ENCODE measurements at places on chromosomes 5 and 9.

DNA sequence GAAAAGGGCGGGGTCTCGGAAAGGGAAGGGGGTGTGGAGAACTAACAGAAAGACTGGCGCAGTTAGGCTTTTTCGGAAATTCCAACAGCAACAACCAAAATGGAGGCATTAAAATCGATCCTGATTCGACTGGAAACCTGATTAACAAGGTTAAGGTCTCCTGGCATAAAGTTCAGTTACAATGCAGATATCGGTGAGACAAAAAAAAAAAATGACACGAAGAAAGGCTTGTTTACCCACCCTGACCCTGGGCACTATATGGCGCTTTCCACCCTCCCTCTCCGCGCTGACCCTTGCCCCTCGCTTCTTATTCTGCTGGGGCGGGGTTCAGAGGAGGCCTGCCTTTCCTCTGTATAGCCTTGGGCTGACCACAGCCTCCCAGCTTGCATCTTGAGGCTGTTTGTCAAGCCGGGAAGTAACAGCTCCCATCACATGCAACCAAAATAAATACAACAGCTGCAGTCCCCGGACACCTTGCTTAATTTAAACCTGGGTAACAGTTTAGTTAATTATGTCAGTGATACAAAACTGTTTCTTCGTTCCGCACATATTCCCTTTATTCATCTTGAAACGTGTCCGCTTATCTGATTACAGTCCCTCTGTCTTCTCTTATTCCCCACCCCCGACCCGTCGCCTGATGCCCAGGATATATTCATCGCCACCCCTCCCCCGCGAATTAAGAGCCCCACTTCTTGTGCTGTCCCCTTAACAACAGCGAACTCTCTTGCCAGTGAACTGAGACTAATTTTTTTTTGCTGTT lies 795 bp upstream of the PJA2 start:
- DNase-seq, result peak; percentile 30

DNA sequence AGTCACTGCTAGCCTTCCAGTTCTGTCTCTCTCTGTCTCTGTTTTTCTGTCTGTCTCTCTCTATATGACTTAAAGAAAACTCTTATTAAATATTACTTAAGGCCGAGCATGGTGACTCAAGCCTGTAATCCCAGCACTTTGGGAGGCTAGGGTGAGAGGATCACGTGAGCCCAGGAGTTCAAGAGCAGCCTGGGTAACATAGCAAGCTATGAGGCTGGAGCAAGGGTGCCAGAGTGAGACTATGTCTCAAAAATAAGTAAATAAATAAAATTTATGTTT lies 1.7 kb upstream of the GBGT1 start:
- DNase-seq, result no peak

GRCh38 chr5:1437226-1437829 lies 7.9 kb downstream of the SLC6A3 start:
- no peak for DNase-seq

GRCh38 chr5:135964670-135965320 lies 10.0 kb upstream of the LECT2 start:
- no peak for DNase-seq

DNA sequence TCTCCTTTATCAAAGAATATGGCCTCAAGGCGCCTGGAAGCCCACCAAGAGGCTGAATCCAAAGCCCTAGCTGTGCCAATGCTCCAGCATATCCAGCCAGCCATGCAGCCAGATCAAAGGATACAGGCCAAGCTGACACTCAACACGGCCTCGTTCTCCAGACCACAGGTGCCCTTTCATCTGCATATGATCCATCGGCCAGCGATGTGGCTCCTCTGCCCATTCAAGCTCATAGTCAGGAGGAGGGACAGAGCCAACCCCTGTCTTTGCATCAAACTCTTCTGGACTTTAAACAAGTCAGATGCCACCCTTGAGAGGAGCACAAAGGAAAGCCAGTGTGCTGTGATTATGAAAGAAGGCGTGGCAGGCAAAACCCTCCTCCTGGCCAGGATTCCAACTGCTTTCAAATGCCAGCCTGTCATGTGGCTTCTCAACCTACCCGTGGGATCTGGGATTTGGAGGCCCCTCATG lies 42.5 kb downstream of the ADAM19 start:
- no peak for DNase-seq

DNA sequence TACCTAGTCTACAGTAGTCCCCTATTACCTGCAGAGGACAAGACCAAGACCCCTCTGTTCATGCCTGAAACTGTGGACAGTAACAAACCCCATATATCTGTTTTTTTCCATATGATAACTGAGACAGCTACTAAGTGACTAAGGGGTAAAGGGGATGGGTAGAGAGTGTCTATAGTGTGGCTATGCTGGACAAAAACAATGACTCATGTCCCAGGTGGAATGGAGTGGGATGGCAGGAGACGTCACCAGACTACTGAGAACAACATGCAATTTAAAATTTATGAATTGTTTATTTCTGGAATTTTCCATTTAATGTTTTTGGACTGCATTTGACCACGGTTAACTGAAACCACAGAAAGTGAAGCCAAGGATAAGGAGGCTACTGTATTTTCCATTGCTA lies 171.8 kb downstream of the AGTPBP1 start:
- no peak for DNase-seq

- no peak for DNase-seq
Observed at GRCh38 chr9:804026-804425, 37.5 kb upstream of the DMRT1 start.

- DNase-seq, result no peak
Observed at GRCh38 chr9:127180457-127181314, 58.3 kb upstream of the ANGPTL2 start.

DNA sequence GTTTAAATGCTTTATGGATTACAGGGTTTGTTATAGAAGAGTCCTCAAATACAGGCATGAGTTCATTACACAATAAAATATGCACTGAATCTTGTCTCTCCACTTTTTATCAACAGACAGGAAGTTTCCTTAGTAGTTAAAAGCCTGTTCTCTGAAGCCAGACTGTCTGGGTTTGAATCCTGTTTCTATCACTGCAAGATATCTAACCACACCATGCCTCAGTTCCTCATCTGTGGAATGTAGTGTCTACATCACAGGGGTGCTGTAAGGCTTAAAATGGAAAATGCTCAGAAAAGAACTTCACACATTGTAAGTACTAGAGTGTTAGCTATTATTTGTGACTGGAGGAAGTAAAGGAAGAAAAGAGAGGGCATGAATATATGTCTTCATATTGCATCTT lies 9.3 kb downstream of the LIX1 start:
- DNase-seq, result no peak

DNA sequence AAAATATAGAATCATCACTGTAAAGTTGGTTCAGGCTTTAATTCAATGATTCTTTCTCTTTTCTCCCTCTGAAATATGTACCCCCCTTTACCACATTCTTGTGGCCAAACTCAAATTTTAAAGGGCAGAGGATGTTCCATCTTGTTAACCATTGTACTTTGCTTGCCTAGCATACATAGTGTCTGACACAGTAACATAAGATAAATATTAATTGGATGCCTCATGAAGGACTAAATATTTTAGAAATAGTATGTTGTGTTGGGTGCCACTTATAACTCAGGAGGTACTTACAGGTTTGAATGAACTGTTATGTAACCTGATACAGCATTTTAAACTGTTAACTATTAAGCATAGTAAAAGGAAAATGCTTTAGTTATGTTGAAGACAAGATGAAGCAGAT lies 71.5 kb downstream of the NIPBL start:
- no peak for DNase-seq

GRCh38 chr5:98624145-98624880 lies 149.2 kb upstream of the RGMB start:
- no peak for DNase-seq

DNA sequence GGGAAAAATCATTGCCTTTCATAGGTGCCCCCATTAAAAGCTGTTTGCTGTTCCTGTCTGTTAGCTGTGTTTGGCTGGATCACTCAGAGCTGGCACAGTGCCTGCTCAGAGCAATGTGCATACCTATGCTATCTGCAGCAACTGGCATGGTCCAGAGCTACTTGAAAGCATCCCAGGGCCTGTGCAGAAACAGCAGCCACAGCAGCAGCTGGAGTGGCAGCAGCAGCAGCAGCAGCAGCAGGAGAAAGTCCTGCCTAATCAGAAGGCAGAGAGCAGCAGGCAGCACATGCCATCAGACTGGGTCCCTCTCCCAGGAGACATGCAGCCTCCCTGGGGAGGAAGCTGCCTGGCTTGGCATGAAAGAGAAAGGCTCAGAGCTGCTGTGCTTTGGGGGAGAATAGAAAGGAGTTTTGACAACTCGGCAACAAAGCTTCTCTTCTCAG lies 243.8 kb upstream of the WWC1 start:
- no peak for DNase-seq

Data from T-helper 1 cell (primary cell).